GM23248 (cell line): ENCODE measurements at places on chromosomes 16 and 17. TPM values are rescaled to one million over a fixed set of nuclear protein-coding genes. Genes with fewer than 3 reads are reported as not detected.

The RNU2-1 gene
- total RNA-seq: not detected in 2 replicates

The EXOC3L1 gene
- not detected in 2 replicates for total RNA-seq

GRCh38 chr16:66190411-66190810 is 176.1 kb upstream of the CDH5 start:
- H3K4me3 ChIP-seq: no peak overlapping the region
- H3K36me3 ChIP-seq: no peaks in the 10 kb centered on the region
- no peaks in the 10 kb centered on the region for H3K27me3 ChIP-seq
- H3K27ac ChIP-seq: peak overlapping the region; percentile 16
- no peak for DNase-seq

DNA sequence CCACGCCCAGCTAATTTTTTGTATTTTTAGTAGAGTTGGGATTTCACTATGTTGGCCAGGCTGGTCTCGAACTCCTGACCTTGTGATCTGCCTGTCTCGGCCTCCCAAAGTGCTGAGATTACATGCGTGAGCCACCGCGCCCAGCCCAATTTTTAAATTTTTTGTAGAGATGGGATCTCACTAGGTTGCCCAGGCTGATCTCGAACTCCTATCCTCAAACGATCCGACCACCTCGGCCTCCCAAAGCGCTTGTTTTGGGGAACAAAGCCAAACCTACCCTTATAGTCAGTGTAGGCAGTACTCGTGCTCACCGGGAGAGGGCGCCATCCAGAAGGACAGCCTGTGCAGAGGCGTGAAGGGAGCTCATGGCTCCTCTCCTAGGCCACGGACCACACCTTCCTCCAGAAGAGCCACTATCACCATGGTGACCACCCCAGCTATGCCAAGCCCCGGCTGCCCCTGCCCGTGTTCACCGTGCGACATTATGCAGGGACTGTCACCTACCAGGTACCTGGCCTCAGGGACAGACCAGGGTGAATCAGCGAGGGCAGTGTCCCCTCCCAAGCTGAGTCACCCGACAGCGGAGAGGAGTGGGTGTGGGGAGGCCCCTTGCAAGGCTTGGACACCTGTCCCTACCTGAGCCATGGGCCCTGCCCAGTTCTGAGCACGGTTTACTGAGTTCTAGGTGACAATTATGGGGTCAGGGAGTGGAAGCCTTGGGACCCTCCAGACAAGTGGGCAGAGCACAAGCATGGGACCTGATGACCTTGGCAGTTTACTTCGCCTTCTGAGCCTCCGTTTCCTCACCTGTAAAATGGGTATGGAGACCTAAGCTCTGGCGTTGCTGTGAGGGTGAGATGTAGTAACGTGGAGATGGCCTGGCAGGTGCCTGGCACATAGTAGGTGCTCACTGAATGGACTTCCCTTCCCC is 13.7 kb downstream of the MYO15B start:
- peak; percentile 32 for DNase-seq
- no peaks in the 10 kb centered on the region for H3K36me3 ChIP-seq
- H3K4me1 ChIP-seq: 0 out of 2 replicates have a peak, but pooled peaks cover 5% of the 10 kb centered on the region
- H3K27me3 ChIP-seq: no peaks in the 10 kb centered on the region
- no peak overlapping the region for H3K4me3 ChIP-seq
- H3K27ac ChIP-seq: no peak overlapping the region

DNA sequence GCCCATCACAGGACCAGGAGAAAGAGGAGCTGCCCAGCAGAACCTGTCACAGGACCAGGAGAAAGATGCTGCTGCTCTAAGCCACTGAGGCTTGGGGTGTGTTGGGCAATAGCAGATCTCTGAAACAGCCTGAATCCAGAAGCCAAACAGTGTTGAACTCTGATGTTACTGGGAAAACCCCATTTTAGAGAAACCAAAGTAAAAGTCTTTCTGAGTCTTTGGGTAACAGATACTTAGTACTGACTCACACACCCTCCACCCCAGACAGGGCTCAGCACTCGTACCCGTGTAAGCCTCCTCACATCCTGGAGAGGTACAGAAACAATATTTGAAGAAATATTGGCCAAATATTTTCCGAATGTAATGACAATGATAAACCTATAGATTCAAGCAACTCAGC is 82.8 kb upstream of the GNG13 start:
- DNase-seq: no peak
- no peaks in the 10 kb centered on the region for H3K4me1 ChIP-seq
- no peak overlapping the region for H3K4me3 ChIP-seq
- H3K36me3 ChIP-seq: peaks cover 16% of the 10 kb centered on the region
- H3K27me3 ChIP-seq: no peaks in the 10 kb centered on the region

DNA sequence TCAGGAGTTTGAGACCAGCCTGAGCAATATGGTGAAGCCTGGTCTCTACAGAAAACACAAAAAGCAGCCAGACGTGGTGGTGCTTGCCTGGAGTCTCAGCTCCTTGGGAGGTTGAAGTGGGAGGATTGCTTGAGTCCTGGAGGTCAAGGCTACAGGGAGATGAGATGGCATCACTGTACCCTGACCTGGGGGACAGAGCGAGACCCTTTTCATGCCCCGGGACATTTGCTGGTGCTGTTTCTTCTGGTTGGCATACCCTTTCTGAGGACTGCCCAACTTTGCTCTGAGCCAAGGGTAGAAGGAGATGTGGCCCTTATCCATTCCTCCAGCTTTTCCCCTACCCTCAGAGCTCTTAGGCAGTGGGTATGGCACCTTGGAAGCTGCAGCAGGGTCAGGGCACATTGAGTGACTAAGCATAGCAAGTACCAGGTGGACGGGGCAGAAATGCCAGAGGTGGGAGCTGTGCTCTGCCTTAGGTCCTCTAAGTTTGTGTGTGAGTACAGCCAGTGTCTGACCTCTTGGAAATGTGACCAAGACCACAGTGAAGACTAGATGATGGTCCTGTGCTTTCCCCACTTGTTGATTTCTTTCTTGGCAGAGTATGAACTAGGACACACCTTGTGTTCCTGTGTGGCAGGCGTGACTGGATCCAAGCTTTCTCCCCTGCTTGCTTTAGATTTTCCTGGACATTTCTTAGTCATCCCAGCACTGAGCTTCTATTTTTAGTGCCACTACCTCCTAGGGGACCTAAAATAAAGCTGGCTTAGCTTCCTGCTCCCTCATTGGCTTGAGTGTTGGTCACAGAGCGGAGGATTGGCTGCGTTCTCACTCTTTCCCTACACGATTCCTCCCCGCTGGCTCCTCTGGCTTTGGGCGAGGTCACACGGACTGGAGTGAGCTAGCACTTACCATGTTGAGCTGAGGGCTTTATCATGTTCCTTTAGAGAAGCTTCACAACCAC is 9.9 kb upstream of the EDC4 start:
- peak overlapping the region; percentile 94 for H3K27ac ChIP-seq
- no peak overlapping the region for H3K4me3 ChIP-seq
- H3K4me1 ChIP-seq: peaks cover 48% of the 10 kb centered on the region
- H3K27me3 ChIP-seq: no peaks in the 10 kb centered on the region
